SHP77 (cell line): ENCODE measurements at places on chromosomes 2 and 18.

GRCh38 chr18:3056311-3056710 lies 43.4 kb upstream of the LPIN2 start:
- no peak for DNase-seq

- no peak for DNase-seq
Observed at GRCh38 chr2:69781321-69782248, 39.7 kb downstream of the ANXA4 start.

GRCh38 chr18:35127201-35127600 lies 86.0 kb downstream of the MAPRE2 start:
- no peak for DNase-seq

- DNase-seq: no peak
Observed at GRCh38 chr2:135587958-135588357, 56.7 kb downstream of the R3HDM1 start.

DNA sequence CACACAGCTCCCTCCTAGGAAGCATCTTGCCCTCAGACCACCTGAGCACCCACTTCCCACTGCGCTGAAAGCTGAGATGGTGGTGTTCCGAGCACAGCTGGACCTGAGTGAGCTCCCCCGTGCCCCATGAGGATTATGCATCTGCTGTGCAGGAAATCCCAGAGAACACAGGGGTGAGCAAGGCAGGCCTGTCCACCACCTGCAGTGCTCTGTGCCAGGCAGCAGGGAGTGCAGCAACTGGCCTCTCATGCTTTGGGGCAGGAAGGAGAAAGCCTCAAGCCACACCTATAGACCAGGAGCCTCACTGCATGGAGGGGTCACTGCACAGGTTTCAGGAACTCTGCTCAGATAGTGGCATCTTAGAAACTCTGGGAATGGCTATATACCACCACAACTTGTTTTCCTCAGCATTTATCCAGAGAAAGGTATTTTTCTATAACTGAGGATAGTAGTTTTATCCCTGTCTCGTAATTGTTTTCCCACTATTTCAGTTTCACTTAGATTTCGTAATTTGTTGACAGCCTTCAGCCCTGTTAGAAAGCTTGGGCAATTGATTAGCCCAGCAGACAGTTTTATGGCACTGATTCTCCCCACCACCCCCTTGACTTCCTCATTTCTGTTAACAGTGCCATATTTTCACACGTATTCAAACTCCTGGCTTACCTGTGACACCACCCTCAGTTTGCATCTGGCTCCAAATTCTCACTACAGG lies 144.3 kb upstream of the DAPL1 start:
- no peak for DNase-seq

DNA sequence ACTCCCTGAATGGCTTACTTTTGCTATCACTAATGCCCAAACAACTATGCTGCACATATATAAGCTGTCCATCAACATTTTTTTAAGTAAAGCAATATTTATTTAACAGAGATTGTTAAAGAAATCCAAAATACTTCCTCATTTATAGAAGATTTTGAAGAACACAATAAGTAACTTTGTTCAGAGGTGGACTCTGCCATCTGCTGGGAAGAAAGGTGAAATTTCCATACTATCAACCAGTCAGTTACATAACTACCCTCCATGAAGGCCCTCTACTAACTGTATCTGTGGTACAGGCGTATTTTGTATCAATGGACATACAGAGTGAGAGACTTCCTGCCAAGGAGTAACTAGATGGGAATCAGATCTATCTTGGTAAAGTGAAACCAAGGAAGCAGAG lies 106.0 kb downstream of the DTNB start:
- DNase-seq: no peak

DNA sequence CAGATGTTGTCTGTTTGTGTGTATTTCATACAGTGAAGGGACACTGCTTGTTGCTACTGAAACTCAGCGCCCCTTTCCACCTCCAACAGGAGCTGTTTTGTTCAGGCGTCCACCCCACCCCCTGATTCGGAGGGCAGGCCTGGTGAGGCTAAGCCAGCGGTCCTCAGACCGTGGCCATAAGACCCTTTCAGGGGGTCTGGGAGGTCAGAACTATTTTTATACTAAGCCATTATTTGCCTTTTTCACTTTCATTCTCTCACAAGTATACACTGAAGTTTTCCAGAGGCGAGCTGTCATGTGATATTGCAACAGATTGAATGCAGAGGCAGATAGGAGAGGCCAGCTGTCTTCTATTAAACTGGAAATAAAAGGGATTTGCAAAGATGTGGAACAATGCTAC lies 39.7 kb upstream of the IGFBP5 start:
- no peak for DNase-seq

DNA sequence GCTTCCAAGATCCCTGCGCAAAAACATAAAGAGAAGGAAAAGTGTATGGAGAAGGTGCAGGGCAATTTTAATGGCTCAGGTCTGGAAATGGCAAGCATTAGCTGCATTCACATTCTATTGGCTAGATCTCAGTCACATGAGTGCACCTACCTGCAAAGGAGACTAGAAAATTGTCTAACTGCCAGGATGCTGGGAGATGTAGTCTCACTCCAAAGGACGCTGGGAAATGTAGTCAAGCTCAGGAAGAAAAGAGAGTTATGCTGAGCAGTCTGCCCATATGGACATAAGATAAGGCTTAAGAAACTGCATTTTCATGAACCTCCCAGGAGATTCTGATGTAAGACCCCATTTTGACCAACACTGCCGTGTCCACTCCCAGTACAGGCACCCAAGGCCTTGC lies 9.5 kb upstream of the KLHL29 start:
- no peak for DNase-seq

GRCh38 chr2:177284531-177284930 lies 20.0 kb upstream of the NFE2L2 start:
- DNase-seq: no peak

DNA sequence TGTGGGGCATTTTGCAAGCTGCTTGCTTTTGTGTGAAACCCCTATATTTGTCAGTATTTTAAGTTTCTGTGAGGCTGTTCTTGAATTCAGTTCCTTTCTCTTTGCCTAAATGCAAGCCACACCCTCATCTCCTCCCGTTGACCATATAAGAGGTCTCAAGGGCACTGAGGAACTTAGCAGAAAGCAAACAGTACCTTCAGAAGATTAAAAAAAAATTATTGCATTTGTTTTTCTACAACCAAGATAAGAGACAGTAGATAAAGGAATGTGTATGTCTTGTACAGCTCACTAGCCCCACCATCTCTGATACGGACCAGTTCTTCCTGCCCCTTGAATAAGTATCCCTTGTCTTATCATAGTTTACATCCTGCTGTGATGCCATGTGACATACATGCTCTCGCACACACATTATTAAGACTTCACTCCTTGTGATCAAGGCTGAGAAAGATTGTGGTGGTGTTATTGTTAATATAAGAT lies 64.2 kb downstream of the NPAS2 start:
- no peak for DNase-seq

DNA sequence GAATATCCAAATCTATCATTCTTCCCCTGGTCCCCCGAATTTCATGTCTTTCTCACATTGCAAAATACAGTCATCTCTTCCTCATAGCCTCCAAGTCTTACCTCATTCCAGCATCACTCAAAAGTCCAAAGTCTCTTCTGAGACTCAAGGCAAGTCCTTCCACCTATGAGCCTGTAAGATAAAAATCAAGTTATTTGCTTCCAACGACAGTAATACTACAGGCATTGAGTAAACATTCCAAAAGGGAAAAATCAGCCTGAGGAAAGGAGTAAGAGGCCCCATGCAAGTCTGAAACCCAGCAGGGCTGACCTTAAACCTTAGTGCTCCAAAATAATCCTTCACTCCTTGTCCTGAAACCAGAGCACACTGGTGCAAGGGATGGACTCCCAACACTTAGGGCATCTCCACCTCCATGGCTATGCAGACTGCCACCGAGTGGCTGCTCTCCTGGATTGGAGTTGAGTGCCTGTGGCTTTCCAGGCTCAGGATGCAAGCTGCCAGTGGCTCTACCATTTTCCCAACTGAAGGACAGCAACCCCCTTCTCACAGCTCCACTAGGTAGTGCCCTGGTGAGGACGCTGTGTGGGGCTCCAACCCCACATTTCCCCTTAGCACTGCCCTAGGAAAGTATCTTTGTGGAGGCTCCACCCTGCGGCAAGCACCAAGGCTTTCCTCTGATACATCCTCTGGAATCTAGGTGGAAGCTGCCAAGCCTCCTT lies 16.3 kb downstream of the DTNA start:
- no peak for DNase-seq

DNA sequence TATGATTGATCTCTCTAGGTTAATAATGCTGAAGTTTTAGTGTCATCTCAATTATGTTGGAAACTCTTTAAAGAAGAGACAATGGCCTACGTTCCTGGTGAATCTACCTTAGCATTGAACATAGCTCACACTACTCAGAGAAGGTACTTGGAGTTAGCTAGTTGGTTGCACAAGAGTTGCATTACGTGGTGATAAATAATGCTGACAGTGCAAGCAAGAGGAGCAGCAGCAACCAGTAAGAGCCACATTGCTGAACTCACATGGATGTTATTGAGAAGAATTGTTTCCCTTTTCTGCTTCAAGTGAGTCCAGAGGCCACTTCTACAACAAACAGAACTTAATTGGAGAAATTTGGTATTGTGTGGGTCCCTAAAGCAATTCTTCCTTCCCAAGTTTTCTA lies 737.1 kb downstream of the TDRD15 start:
- no peak for DNase-seq

GRCh38 chr2:7835693-7836680 lies 845.9 kb upstream of the ID2 start:
- peak; percentile 74 for DNase-seq

DNA sequence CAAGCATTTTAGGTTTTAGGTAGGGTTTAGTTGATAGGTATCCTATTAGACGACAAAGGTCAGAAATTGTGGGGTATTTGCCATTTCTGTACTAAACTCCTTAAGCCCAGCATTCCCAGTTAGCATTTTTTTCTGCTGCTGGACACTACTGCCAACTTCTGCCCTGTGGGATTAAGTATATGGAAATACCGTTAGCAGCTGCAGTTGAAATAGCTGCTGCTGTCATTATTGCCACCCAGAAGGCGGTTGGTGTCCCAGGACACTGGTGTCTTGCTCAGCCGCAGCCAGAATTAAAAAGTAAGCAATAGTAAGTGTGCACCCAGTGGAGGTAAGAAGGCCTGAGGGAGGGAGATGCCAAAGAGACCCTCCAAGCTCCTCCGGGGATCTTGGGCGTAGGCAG lies 1.9 kb upstream of the UXS1 start:
- no peak for DNase-seq

- DNase-seq: no peak
Observed at GRCh38 chr18:25931126-25931525, 159.3 kb downstream of the SS18 start.

- no peak for DNase-seq
Observed at GRCh38 chr2:58135861-58136260, 89.3 kb downstream of the VRK2 start.

GRCh38 chr2:134739879-134740301 lies 21.1 kb upstream of the TMEM163 start:
- DNase-seq: no peak

GRCh38 chr2:229202646-229203045 lies 68.4 kb downstream of the PID1 start:
- DNase-seq: no peak

- DNase-seq: no peak
Observed at GRCh38 chr2:199144546-199144945, 313.2 kb downstream of the SATB2 start.

GRCh38 chr18:33928231-33928630 lies 296.5 kb downstream of the NOL4 start:
- DNase-seq: no peak

- no peak for DNase-seq
Observed at GRCh38 chr2:2108756-2109155, 222.3 kb downstream of the MYT1L start.

DNA sequence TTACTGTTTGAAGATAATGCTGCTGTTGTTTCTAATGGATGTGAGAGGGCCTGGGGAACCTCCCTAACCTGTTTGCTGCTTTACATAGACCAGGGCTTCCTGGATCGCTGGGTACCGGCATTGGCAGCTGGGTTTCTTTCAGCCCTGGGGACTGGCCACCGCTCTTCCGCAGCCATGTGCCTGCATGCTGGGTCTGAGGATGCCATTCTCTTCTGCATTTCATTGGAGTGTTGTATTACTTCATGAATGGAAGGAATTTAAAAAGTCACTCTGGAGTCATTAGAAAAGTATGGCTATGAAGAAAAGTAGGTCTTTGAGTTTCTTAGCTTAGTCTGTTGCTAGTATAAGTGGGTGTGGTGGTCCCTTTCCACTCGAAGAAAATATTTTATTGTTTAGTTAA lies 107.3 kb upstream of the MGAT5 start:
- DNase-seq: no peak

- DNase-seq: no peak
Observed at GRCh38 chr2:84491741-84492140, 24.6 kb upstream of the DNAH6 start.

DNA sequence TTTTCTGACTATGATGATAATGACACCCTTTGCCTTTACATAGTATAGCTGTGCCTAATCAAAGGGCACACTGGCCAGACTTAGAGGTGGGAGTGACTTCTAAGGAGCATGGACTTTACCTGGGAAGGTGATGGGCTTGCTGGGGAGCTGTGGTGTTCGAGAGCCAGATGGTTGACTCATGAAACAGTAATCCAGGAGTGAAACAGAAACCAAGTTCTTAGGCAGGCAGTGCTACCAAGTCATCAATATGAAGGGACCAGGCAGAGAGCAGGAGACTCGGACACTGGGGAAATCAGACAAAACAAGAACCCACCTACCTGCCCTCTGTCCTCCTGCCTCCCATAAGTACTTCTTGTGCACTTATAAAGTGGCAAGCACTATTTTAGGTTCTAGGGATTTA lies 430.4 kb downstream of the DLGAP1 start:
- no peak for DNase-seq

DNA sequence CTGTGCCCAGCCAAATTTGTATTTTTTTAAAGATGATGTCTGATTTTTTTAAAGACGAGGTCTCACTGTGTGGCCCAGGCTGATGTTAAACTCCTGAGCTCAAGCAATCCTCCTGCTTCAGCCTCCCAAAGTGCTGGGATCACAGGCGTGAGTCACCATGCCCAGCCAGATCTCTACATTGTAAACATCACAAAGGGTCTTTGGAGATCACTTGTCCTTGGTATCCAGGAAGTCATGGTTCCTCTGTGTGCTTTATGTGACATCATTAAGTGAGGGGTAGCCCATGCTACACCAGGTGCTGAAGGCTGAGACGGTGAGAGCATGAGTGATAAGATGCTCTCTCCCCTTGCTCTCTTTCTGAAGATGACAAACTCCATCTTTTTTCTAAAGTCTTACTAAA lies 7.0 kb upstream of the NUP35 start:
- peak; percentile 63 for DNase-seq

- no peak for DNase-seq
Observed at GRCh38 chr2:190927301-190927700, 46.7 kb downstream of the GLS start.

- DNase-seq: no peak
Observed at GRCh38 chr2:218736531-218736930, 25.9 kb downstream of the TTLL4 start.
